ENCODE measurements at places on chromosomes 5 and 9. TPM values are rescaled to one million over a fixed set of nuclear protein-coding genes. Genes with fewer than 3 reads are reported as not detected.

Gene PTRH1
- 20.6 TPM for total RNA-seq

Gene FCN1
- total RNA-seq, result not detected

Gene GPR150
- total RNA-seq, result 0.13 TPM

Gene PDE8B
- total RNA-seq, result under 0.01 TPM

Gene LECT2
- total RNA-seq, result not detected

Gene PCDHB14
- total RNA-seq, result 0.51 TPM

Gene OXCT1
- 23.4 TPM for total RNA-seq

Gene FBXL7
- 28.2 TPM for total RNA-seq

Gene DBH
- total RNA-seq, result not detected

DNA sequence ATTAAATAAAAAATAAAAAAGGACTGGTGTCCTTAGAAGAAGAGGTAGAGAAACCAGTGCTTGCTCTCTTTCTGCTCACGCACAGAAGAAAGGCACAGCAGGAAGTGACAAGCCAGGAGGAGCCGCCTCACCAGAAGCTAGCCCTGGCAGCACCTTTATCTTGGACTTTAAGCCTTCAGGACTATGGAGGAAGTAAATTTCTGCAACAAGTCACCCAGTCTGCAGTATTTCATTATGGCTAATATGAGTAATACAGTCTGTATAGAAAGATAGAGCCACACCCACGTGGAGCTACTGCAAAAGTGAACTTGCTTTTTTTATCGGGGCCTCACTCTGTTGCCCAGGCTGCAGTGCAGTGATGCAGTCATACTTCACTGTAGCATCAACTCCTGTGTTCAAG lies 68.4 kb downstream of the PDZD2 start:
- DNase-seq, result no peak

DNA sequence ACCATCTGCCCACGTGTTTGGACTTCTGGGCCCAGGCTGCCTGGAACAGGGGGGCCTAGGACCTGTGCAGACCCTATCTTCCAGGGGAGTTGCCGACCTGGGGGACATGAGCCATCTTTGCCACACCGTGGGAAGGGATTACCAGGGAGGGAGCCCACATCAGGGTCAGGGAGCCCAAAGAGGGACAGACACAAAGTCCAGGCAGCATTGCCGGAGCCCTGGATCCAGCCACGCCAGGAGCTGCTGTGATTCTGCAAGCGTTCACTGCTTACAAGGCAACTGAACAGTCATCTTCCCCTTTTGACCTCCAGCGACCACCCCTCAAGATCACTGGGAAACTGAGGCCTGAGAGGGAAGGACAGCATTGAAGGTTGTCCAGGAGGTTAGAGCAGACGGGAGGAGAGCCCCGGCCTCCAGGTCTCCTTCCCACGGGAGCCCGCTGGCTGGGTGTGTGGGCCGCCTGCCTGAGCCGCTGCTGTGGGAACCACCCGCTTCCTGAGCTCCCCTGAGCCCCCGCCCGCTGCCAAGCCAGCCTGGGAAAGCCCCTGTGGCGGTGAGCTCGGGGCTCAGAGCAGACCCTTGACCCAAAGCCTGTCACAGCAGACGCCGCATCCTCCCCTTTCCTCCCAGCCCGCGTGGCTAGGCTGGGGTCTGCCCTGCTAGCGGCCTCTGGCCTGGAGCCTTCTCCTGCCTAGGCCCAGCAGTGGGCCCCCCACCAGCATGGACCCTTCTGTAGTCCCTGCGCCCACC lies 17.1 kb upstream of the NOTCH1 start:
- DNase-seq, result peak; percentile 84

DNA sequence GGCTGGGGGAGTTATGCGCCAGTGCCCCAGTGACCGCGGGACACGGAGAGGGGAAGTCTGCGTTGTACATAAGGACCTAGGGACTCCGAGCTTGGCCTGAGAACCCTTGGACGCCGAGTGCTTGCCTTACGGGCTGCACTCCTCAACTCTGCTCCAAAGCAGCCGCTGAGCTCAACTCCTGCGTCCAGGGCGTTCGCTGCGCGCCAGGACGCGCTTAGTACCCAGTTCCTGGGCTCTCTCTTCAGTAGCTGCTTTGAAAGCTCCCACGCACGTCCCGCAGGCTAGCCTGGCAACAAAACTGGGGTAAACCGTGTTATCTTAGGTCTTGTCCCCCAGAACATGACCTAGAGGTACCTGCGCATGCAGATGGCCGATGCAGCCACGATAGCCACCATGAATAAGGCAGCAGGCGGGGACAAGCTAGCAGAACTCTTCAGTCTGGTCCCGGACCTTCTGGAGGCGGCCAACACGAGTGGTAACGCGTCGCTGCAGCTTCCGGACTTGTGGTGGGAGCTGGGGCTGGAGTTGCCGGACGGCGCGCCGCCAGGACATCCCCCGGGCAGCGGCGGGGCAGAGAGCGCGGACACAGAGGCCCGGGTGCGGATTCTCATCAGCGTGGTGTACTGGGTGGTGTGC lies at the start of gene RXFP3:
Gene RXFP3 (plus strand): TSS at position 6 of the 636 bp plus-strand sequence. CDS start 355 bp downstream, at position 361.
- DNase-seq, result no peak

- no peak for DNase-seq
These were observed 36.7 kb downstream of the ABLIM3 start for GRCh38 chr5:149177911-149178565.

GRCh38 chr5:73205305-73205704 lies 32.3 kb downstream of the TMEM174 start:
- no peak for DNase-seq

DNA sequence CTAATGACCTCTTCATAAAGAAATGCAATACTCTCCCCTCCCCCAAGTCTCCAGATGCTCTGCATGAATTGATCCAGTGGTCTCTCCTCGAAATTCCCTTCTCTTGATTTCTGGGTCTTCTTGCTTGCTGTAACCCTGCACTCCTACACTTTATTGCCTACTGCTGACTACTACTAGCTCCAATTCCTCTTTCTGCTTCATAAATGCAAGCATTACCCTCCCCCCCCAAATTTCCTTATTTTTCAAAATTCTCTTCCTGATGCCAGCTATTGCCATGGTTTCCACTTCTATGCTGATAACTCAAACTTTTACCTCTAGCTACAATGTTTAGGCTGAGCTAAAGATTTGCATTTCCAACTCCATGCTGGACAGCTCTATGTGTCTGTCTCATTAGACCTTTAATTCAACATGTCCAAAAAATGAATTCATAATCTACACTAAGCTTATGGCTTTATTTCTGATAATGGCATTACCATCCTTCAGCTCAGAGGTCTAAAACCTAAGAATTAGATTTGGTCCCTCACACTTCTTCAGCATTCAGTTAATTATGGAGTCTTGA lies 1.4 kb downstream of the ZBTB26 start:
- no peak for DNase-seq

DNA sequence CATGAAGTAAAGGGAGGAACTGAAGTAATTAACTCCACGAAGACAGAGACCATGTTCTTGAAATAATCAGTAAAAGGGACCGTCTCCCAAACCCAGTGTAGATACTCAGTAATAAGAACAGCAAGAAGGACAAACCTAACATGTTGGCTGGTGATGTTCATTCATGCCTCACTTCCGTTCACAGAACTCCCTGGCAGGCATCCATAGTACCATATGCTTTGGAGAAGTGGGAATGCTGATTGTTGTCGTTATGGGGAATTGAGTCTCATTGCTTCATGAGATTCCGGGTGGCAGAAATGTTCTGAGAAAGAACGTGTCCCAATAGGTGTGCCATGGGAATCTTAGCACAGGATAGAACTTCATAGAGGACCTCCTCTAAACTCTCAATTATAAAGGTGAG lies 452.3 kb downstream of the ZSWIM6 start:
- no peak for DNase-seq

- no peak for DNase-seq
These were observed 7.3 kb upstream of the SPATA24 start for GRCh38 chr5:139410993-139411828.

DNA sequence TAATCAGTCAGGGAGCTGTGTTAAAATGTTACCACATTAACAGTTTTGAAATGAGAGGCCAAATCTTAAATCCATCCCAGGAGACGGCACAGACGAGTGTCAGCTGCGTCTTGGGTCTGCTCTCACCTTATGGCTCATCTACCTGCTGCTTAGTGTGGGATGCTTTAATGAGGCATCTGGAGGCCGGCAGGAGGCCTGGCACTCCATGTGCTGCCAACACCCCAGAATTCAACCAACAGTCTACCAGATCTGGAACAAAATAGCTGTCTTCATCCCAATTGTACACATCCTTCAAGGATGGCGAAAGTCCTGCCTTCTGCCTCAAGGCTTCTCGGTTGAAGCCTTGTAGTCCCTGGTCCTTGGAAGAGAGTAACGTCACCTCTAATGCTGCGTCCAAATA lies 12.0 kb downstream of the PRKACG start:
- DNase-seq, result no peak

GRCh38 chr5:136420168-136420898 lies 55.0 kb upstream of the TRPC7 start:
- no peak for DNase-seq

- no peak for DNase-seq
These were observed 70.6 kb downstream of the HMCN2 start for GRCh38 chr9:130336027-130336610.

DNA sequence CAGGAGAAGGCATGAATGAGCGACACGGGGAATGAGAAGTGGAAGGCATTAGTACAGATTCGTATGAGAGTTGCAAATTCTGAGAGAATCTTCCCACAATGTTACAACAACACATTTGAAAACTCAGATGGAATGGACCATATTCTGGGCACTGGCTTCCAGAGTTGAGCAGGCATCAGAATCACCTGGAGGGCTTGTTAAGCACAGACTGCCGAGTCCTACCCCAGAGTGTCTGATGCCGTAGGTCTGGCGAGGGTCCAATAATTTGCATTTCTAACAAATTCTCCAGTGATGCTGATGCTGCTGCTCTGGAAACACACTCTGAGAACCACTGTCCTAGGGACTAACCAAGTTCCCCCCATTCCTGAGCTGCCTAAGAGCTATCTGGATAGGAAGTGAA lies 2.9 kb upstream of the TLX3 start:
- no peak for DNase-seq

- no peak for DNase-seq
These were observed 376.6 kb upstream of the TUSC1 start for GRCh38 chr9:26054600-26055520.

DNA sequence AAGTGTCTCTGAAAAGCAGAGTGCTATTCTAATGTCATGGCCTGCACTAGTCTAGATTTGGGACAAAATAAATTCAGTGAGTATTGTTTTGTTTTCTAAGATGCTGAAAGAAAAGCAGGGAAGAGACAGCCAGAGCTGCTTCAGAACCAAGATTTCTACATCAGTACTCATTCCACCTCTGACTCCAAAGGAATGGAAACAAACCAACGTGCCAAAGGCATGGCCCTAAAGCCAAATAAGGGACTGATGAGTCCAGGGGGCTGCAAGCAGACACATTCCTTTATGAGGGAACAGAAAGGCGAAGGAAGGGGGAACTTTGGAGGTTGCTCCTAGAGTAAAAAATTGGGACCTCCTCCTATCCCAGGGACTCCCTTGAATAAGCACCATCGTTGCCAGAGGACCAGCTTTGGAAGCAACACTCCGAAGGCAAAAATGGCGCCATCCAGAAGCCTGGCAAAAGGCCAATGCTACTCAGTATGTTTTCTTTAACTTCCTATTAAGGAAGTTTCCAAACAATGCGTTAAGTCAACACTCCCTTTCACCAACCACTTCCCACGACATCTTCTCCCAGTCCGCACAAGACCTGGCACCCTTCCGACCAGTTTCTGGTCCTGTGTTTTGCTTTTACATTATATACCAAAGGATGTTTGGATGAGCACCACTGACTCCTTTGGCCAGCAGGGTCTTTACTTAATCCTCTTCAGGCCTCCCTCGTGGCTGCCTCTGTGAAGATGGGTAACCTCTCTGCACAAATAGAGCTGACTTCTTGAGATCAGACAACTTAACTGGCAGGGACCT lies 31.6 kb downstream of the ADAM19 start:
- DNase-seq, result peak; percentile 87

DNA sequence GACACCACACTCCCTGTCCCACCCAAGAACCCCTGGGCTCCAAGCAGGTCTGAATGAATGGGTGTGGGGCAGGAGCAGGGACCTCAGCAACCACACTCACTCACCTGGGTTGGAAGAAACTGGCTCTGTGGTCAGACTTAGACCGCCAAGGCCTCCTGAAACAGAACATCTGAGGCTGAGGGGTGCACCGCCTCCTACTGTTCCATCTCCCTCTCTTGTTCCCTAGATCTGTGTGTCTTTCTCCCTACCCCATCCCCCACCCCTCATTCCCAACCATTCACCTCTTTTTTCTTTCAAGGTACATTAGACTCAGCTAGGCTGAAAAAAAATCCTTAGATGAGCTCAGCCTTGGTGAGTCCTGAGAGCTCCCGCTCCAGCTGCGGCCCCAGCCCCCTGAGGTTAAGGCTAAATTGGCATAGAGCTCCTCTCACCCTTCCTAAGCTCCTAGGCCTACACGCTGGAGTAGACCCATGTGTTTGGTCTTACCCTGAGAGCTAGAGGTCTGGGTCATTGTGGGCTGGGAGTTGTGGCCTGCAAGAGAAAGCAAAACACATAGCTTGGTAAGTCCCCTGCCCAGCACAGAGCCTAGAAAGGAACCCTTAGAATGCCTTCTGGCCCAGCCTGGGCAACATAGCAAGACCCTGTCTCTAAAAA lies 4.8 kb downstream of the ECSCR start:
- no peak for DNase-seq

- no peak for DNase-seq
These were observed 58.3 kb downstream of the RANBP6 start for GRCh38 chr9:5957166-5957565.

- no peak for DNase-seq
These were observed 438.7 kb downstream of the NTRK2 start for GRCh38 chr9:85108229-85108628.

GRCh38 chr5:75031366-75031765 lies 21.0 kb downstream of the GCNT4 start:
- no peak for DNase-seq

GRCh38 chr5:1029282-1029944 lies 20.8 kb downstream of the NKD2 start:
- DNase-seq, result no peak

GRCh38 chr5:65721050-65721719 lies 724 bp downstream of the SGTB start:
- DNase-seq, result peak; percentile 76

DNA sequence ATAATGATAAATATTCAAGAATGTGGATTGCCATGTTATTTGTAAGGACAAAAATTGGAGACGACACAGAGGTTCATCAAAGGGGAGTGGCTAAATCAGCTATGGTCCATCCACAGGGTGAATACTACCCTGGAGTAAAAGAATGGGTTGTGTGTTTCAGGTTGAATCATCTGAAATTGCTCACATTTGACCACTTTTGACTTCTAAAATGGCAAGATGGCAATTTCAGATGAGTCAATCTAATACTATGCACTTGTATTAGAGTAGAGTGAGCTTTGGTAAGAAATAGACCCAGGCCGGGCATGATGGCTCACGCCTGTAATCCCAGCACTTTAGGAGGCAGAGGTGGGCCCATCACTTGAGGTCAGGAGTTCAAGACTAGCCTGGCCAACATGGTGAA lies 131.8 kb downstream of the GAPVD1 start:
- DNase-seq, result no peak

GRCh38 chr5:35239911-35240610 lies 9.8 kb upstream of the PRLR start:
- no peak for DNase-seq

DNA sequence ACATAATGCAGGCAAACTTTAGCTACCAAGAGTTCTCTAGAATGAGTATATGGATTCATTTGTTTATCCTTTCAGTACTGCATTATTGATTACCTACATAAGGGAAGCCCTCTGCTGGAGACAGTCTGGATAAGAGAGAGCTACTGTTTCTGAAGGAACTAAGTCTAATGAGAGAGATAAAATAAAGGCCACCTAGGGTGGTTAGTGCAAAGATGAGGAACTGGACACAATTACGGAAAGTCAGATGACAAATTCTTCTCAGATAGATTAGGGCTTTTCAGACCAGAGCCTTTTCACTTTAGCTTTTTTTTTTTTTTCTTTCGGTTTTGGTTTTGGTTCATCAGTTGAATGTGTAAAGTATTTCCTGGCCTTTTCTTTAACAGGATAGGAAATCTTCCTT lies 31.3 kb downstream of the ISOC1 start:
- no peak for DNase-seq

Data from dermis microvascular lymphatic vessel endothelial cell (primary cell).